ENCODE measurements at places on chromosomes 11 and 22.

GRCh38 chr11:16418428-16419097, 62.2 kb upstream of the SOX6 start:
- no peak for ATAC-seq

DNA sequence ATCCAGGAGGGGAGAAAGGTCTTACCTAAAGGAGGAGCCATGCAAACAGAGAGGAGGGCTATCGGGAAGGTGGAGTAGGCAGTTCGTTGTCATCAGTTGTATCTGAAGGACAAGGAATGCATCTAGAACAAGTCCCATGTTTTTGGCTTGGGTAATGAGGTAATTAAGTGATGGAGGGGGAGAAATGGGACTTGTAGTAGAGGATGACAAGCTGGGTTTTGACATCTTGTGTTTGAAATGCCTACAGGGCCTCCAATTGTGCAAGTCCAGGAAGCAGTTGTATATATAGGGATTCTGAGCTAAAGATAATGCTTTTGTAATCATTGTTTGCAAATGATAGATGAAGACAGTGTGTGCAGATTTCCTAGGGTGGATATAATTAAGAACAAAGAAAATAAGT, 622.8 kb downstream of the NTM start:
- ATAC-seq, result no peak

DNA sequence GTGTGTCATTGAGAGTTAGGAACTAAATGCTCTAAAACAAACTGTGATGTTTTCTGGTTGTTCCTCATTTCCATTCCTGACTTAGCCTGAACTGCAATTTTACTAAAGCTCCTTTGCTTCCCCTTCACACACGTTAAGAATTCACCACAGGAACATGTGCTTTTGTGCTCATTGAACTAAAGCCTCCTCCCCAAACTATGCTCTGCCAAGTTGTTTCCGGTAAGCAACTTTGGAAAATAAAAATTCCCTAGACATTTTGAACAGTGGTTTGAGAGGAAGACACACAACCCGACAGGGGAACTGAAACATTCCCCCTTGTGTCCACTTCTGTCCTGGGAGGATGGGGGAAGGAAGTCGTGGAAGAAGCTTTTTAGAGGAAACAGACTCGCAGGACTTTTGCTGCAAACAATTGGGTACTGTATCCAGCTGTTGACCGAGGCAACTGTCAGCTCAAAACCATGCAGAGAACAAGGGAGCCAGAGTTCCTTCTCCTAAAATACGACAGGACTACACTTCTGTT, 66.9 kb downstream of the GAB2 start:
- ATAC-seq, result peak; percentile 54

- peak; percentile 75 for ATAC-seq
Observed at GRCh38 chr11:33634291-33634834, 66.3 kb downstream of the C11orf91 start.

GRCh38 chr11:134976551-134976950, 564.5 kb upstream of the B3GAT1 start:
- no peak for ATAC-seq

DNA sequence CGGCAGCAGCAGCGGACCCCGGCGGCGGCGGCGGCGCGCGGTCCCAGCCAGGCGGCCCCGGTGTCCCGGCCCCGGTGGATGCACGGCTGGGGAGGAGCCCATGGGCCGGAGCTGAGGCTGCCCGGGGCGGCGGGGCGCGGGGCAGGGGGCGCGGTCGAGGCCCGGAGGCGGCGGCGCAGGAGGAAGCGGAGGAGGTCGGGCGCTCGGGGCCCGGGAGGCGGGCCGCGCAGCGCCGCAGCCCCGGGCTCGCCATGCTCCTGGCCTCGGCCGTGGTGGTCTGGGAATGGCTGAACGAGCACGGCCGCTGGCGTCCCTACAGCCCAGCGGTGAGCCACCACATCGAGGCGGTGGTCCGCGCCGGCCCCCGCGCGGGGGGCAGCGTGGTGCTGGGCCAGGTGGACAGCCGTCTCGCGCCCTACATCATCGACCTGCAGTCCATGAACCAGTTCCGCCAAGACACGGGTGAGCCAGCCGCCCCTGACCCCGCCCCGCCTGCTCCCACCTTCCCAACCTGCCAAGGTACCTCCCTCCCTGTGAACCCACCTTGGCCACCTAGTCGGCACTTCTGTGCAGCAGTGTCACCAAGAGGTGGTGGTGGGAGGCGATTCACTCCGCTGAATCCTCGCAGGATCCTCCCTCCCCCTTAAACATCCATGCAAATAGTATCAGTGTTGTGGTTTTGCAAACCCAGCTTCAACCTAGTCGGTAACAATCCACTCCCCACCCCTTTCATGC, 580 bp downstream of the DTX4 start:
- peak; percentile 66 for ATAC-seq

GRCh38 chr11:117907276-117908108, 21.7 kb downstream of the TMPRSS13 start:
- peak; percentile 77 for ATAC-seq

DNA sequence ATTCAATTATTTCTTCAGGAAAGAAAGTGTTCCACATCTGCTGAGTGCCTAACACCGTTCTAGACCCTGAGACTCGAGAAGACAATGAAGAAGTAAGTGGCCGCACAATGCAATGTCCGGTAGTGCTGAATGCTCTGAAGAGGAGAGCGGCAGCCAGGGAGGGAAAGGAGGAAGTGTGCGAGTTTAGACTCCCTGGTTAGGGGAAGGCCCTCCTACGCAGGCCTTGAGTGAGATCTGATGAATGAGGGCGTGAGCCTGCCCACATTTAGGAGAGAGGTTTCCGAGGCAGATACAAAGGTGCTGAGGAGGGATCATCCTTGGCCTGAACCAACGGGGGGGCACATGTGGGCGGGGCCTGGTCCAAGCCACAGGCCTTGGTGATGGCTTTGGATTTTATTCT, 558.6 kb downstream of the NTM start:
- ATAC-seq, result no peak
